Mammary epithelial cell (primary cell): ENCODE measurements at places on chromosomes 1 and 21. TPM values are rescaled to one million over a fixed set of nuclear protein-coding genes. Genes with fewer than 3 reads are reported as not detected.

The SLFNL1 gene
- 0.02 TPM for polyA plus RNA-seq

The PYHIN1 gene
- polyA plus RNA-seq = 0.42 TPM

The SHISA4 gene
- polyA plus RNA-seq = 14.3 TPM

The RAB42 gene
- 0.10 TPM for polyA plus RNA-seq

The CFHR3 gene
- polyA plus RNA-seq = not detected

The TNNI3K gene
- polyA plus RNA-seq = 0.14 TPM

The MEAF6 gene
- polyA plus RNA-seq = 35.0 TPM

The DEDD gene
- polyA plus RNA-seq = 51.4 TPM

The SERPINC1 gene
- 0.09 TPM for polyA plus RNA-seq

- DNase-seq = no peak
Observed at GRCh38 chr1:227782226-227782625, 33.2 kb upstream of the PRSS38 start.

GRCh38 chr1:23424293-23425192 lies at the start of gene TCEA3:
TCEA3 (minus strand) TSS chr1:23424748; CDS start chr1:23424633, 115 bp downstream.
- DNase-seq = no peak

DNA sequence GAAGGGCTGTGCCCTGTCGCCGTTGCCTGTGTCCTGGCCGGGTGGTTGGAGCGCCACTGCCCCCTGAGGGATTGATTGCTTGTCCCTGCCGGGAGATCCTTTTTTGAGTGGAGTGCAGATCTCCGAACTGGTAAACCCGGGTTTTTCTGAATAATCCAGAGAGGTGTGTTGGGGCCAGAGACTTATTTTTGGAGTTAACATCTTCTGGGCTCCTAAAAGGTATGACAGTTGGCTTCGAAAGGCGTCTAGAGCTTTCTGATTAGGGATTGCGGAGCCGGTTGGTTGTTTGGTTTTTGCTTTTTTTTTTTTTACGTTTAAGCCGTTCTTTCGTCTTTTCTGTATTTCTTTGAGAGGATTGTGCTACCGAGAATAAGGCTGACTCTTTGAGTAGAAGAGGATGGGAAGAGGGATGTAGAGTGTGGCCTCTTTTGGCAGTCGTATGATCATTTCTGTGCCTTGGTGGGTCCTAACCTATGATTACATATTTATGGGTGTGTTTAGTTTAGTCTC lies 756 bp downstream of the RLF start:
- DNase-seq = no peak

GRCh38 chr21:34017039-34017961 lies 56.1 kb upstream of the MRPS6 start:
- DNase-seq = no peak

DNA sequence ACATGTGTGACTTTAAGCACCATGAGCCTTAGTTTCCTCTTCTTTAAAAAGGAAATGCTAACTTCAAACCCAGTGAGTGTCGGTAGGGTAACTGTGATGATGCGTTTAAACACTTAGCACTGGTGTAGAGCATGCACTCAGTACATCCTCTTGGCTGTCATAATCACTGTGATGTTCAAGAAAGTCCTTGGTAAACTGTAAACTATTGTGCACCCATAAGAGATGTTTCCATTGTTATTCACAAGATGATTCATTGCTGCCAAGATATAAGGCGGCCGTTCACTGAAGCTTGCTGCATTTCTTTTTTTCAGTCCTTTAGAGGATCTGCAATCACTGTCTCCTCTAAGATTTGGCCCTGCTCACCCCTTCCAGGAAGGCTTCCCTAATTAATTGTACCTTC lies 61.8 kb upstream of the DAB1 start:
- peak; percentile 35 for DNase-seq

DNA sequence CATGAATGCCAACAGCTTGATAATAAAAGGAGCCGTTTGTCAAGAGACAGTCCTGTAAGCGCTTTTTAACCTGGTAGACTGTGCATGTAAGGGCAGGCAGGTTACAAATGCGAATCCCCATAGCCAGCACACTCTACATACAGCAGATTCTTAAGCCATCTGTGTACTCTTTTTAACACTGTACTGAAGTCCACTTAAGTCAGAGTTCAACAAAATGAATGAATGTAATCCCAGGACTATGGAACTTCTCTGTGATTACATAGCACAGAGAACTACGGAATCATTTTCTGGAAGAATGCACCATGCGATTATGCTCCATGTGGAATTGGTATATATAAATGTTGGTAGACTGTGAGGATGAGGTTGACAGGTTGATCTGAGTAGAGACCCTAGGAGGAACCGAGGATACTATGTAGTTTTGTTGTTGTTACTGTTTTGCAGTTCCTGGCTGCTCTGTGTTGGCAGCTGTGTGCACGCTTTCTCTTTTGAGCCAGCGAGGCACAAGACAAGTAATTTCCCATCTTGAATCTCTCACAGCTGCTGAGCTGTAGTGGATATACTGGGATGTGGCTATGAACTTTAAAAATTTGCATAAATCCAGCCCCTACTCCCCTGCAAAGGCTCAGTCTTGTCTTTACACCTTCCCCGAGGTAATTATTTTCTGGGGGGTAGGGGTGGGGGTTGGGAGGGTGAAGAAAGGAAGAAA lies 21.9 kb downstream of the LRRC8D start:
- no peak for DNase-seq

- no peak for DNase-seq
Observed at GRCh38 chr1:52955129-52955970, 28.3 kb downstream of the SCP2 start.

DNA sequence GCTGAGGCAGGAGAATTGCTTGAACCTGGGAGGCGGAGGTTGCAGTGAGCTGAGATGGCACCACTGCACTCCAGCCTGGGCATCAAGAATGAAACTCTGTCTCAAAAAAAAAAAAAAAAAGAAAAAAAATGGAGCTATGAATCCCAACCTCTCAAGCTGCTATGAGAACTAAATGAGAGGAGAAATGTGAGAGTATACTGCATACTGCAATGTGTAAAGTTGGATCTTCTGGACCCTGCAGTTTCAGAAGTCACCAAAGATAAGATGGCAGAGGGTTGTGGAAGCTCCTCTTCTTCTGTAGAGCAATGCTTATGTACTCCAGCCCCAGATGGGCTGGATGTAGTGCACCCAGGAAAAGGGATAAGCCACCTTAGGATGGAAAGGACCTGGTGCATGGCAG lies 55.6 kb downstream of the PLXNA2 start:
- DNase-seq = no peak

- peak; percentile 76 for DNase-seq
Observed at GRCh38 chr1:110645821-110646735, 28.7 kb downstream of the KCNA3 start.
